Gastroesophageal sphincter (tissue), 4 donors: ENCODE measurements at places on chromosomes 2 and 18. TPM values are rescaled to one million over a fixed set of nuclear protein-coding genes. Genes with fewer than 3 reads are reported as not detected.

DNA sequence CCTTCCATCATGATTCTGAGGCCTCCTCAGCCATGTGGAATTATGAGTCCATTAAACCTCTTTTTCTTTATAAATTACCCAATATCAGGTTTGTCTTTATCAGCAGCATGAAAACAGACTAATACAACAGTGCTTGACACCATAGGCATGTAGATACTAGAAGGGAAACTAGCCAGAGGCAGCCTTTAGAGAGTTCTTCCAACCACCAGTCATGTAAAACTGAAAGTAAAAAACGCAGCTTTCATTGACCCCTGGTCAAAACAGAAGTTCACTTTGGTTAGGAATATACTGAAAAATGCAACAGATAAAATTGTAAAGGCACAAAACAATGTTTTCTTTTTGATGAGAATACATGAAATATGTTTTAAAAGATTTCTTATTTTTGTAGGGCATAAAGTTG, 122.8 kb upstream of the L3MBTL4 start:
- ATAC-seq = no peak

GRCh38 chr2:179936654-179937053, 70.4 kb downstream of the CWC22 start:
- ATAC-seq = no peak

- no peak for ATAC-seq
These were observed 144.3 kb downstream of the MTCL1 start for GRCh38 chr18:8849696-8850095.

- no peak for ATAC-seq
These were observed 377.2 kb upstream of the LRATD1 start for GRCh38 chr2:14255135-14255820.

DNA sequence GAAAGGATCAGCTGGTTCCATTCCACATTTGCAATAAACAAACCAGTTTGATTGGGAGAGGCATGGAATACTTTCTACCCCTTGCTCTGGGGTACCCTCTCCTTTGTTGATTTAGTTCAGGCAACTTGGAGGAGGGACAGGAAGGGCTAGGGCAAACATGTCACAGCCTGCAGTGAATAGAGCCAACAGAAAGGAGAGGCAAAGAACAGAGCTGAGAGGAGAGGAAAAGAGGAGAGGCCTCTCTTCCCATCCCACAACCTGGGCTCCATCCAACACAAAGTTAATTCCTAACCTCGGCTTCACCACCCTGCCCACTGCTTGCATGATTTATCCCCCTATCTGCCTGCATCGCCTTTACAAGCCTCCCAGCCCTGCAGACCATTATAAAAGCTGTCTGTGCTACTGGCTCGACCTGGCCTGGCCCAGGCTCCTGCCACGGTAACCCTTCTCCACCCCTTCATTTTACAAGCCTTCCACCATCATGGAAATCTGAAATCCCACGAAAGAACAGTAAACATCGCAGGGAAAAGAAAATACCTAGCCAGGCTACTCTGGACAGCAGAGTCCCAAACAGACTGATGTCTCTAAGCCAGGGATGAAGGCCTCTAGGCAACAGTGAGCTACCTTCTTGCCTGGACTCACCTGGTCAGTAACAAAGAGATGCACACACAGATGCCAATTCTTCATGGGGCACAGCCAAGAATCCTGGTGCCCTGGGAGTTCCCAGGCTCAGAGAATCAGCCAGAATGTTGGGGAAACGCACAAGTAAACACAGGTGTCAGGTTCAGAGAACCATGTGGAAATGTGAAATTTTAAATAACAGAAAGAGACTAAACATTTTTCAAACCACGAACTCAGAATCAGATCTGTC, 43.6 kb downstream of the NHEJ1 start:
- ATAC-seq = no peak

- no peak for ATAC-seq
These were observed 42.4 kb upstream of the ACKR3 start for GRCh38 chr2:236527159-236527630.

DNA sequence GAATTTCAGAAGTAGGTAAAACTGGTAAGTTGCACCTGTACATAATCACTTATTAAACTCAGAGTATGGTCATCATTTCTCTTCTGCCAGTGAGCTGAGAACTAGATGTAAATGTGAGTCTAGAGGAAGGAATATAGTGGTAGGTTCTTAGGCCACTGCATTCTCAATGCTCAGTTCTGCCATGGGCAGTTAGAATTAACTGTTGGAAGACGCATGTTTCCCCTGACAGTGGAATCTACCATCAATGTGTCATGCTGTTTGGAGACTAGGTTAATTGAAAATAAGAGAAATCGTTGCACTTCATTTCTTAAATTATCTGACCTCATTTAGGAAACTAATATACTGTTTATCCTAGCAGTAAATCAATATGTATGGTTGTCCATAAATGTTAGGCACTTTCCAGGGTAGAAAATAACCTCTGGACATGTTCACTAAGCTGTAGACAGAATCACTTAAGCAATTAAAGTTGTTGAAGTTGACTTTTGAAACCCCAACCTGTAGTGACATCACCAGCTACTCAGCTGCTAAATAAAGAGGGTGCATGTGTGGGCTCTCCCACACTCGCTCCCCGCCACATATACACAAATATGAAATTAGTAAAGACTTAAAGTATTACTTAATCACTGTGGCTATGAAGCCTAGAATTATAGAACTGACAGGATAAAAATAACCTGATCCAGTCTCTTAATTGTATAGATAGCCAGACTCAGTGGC, 91.5 kb upstream of the NOSTRIN start:
- no peak for ATAC-seq

DNA sequence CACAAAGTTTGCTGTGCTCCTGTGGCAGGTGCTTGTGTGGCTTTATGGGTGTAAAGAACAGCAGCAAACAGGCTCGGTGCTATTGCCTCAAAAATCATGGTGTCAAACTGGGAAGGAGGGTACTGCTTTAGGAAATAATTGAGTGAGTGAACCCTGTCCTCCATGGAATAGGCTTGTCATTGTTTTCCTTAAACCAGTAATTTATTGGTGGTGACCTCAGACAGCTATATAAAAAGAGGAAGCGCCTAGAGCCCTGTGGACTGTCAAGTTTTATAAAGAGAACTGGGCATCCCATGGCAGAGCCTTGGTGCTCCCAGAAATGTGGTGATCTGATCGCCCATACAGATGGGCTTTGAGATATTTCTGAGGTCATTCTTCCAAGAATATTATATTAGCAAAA, 4.7 kb upstream of the CXCR4 start:
- ATAC-seq = no peak

DNA sequence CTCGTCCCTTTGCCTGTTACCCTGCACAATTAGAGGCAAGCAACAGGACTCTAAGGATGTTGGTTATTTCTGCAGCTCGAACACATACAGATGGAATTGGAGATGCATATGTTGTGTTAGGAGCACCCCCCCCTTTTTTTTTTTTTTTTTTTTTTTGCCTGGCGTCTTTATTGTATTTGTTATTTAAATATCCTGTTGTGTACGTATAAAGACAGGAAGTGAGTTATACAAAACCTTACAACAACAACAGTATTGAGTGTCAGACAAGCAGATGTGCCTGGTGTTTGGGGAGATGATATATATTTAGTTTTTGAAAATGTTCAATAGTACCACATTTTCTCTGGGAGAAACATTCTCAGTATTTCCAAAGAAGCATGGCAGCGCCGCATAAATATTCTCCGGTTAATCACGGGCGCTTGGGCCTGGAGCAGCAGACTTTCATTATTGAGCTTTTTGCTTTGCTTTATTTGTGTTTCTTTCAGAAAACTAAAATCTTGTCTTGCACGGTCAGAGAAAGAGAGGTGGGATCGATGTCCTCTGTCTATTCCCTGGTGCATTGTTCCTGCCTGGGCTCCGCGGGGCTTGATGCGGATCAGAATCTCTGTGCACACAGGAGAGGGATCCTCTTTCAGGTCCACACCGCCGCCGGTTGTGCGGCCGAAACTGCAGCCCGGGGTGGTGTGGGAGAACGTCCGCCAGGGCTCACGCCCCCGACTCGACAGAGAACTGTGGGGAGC, 23.2 kb upstream of the ZNF516 start:
- ATAC-seq = peak; percentile 50

- ATAC-seq = no peak
These were observed 55.0 kb downstream of the CHN1 start for GRCh38 chr2:174949988-174950687.

- no peak for ATAC-seq
These were observed 94.5 kb downstream of the ZBTB7C start for GRCh38 chr18:48314690-48315089.

DNA sequence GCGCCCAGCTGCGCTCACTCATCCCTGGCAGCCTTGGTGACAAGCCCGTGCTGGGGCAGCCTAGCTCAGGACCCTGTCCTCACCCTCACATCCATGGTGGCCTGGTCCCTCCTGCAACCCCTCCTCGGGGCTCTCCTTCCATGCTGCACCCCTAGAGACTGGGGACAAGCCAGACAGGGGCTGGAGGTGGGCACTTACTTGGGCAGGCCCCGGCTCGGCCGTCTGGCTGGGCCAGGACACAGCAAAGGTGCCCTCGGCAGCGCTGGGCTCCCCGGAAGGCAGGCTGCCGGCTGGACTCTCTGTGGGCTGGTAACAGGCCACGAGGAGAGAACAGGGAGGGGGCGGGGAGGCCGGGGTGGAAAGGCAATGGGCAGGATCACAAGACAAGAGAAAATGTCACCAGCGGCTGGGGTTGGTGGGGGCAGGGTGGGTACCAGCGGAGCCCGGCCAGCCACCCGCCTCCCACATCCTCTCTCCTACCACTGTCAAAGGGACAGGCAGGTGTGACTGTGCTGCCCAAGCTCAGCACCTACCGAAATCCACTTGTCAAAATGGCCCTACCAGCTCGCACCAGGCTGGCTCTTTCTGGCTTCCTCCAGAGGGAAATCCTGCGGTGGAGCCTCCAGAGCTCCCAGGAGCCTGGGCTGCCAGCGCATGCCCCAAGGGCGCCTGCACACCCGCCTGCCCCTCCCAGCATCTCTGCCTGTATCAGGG, 54.7 kb downstream of the BIN1 start:
- no peak for ATAC-seq

DNA sequence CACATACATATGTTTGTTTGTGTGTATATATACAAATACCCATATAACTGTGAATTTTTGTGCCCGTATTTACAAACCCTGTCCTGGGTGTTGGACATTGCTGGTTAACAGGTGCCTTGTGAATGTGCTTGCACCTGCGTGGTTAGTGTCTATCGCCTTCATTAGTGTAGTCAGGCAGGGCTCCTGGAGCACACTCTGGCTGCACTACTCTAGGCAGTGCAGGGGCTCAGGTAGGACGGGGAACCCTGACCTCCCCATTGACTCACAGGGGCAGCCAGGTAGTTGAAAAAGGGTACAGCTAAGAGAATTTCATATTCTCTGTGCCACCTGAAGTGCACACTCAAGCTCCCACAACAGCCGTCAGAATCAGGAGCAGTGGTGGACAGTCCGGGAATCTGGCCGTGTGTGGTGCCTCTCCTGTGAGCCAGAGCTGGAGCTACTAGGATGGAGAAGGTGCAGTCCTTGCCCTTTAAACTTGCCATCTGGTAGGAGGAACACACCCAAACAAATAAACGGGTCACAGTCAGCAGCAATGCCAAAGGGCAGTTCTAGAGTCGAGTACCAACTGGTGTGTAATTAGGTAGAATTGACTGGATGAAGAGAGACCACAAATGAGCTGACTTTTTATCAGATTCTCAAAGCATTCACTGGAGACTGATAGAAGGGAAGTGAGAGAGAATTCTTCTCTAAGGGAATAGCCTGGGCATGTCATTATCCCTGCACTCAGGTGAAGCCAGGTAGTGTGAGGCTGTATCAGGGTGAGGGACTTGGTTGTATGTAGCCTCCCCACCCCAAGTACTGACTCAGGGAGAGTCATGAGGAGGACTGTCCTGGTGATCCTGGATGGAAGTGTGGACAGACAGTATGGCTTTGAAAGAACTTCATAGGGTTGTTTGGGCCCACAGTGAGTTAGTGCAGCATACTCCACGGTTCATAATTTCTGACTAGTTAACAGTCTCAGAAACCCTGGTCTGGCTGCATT, 44.1 kb downstream of the FARP2 start:
- ATAC-seq = no peak

DNA sequence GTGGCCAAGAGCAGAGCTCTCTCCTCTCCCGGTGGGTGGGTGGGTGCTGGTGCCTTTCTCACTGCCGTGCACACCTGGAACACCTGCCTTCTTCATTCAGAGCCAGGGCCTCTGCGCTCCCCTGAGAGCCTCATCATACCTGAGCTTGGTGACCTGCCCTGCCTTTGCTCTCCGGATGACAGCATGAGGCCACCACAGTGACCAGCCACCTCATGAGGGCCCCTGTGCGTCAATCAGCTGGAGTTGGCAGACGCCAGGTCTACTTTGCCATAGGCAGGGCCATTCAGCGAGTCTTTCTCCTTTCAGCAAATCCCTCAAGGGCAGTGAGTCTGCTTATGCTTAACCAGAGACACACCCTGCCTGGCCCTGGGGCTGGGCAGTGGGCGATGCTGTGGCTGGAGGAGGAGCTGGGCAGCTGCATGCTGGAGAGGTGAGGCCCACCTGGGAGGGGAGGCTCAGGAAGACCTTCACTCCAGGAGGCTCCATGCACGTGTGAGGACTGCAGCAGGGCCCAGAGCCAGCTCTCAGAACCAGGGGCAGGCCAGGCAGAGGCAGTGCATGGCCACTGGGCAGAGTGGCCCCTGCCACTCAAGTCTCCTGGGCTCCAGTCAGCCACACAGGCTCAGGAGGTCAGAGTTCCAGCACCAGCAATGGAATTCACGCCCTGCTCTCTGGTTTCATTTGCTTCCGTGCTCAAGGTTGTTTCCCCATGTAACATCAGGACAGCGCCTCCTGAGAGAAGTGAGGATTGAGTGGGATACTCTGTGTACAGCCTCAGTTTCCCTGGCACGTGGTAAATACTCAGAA, 417.5 kb upstream of the MYT1L start:
- no peak for ATAC-seq

GRCh38 chr2:240450532-240451107, 15.2 kb downstream of the GPC1 start:
- no peak for ATAC-seq

- no peak for ATAC-seq
These were observed 288.4 kb downstream of the PIEZO2 start for GRCh38 chr18:10860928-10861327.

- no peak for ATAC-seq
These were observed 227.2 kb upstream of the CRIM1 start for GRCh38 chr2:36128359-36128758.

- no peak for ATAC-seq
These were observed 185.5 kb downstream of the NOL4 start for GRCh38 chr18:34039201-34039600.

DNA sequence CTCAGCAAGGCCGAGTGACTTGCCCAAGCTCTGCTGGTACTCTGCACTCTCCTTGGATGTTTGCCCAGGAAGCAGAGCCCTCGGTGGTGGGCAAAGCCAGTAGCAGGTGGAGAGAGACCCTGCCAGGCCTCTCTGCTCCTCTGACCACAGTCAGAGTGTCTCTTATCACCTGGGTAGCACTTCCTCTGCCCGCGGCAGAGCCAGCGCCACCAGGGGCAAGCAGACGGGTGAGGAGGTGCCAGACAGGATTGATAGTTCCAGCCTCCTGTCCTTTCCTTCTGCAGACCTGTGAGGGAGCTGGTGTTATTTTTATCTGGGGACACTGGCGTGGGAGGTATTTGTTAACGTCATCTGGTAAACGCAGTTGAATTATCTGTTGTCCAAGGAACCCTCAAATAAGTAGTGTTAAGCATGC, 152.9 kb downstream of the SMAD7 start:
- ATAC-seq = peak; percentile 24

- ATAC-seq = no peak
These were observed 95.1 kb upstream of the CCBE1 start for GRCh38 chr18:59792353-59792752.

The SLC14A1 gene
- 0.62 TPM for total RNA-seq

The LYPD1 gene
- 1.1 TPM for total RNA-seq

The ANKRD62 gene
- total RNA-seq = not detected

The C1QL2 gene
- not detected for total RNA-seq

The MAP3K19 gene
- total RNA-seq = not detected

The CD8B gene
- total RNA-seq = not detected
